ENCODE measurements at places on chromosomes 7 and 10.
A peak's percentile ranks its signal among the peaks of the same experiment; 100 is the strongest.

- DNase-seq = no peak
Observed at GRCh38 chr7:138129551-138130165, 53.4 kb downstream of the AKR1D1 start.

GRCh38 chr10:44357023-44357540 lies 27.8 kb downstream of the CXCL12 start:
- no peak for DNase-seq

DNA sequence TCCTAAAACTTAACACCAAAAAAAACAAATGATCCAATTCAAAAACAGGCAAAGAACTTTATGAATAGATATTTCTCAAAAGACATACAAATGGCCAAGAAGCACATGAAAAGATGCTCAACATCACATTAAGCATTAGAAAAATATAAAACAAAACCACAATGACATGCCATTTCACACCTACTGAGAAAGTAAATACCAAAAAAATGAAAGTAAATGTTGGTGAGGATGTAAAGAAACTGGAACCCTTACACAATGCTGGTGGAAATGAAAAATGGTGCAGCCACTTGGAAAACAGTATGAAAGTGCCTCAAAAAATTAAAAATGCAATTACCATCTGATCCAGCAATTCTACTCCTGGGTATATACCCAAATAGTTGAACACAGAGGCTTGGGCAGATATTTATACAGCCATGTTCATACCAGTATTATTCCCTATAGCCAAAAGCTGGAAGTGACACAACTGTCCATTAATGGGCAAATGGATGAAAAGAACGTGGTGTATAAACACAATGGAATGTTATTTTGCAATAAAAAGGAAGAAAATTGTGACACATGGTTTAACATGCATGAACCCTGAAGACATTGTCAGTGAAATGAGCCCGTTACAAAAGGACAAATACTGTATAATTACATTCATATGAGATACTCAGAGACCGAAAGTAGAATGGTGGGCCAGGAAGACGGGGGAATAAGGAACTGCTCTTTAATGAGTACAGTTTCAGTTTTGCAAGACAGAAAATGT lies 89.0 kb downstream of the JMJD1C start:
- no peak for DNase-seq

DNA sequence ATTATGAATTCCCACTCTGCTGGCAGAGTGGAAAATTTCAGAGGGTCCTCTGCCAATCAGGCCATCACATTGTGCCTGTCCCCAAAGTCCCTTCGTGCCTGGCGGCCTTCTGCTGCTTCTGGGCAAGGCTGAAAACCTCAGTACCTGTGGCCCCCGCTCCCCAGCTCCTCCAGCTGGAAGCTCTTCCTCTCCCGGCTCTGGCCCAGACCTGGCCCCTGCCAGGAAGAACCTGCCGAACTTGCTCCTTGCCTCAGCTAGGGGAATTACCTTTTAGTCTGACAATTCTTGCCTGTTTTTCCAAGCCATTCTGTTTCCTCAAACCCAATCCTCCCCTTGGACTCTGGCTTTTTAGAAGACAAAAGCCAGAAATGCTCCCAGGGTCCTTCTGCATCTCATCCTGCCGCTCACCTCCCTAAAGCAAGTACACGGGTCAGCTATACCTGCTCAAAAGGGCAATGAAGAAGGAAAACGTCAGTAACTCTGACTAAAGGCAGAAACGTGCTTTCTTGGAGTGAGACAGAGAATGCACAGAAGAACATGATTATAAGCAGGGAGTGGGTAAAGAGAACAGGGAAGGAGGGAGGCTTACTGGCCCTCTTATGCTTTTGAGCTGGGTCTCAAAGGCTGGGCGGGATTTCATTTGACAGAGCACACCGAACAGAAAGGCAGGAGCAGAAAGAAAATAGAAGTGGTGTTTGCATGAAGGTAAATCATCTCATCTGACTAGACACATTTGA lies 28.1 kb upstream of the TRIL start:
- DNase-seq = no peak

GRCh38 chr10:51377070-51377931 lies 303.0 kb downstream of the PRKG1 start:
- no peak for DNase-seq

GRCh38 chr10:66455304-66455703 lies 470.5 kb upstream of the LRRTM3 start:
- peak; percentile 1 for DNase-seq

- DNase-seq = peak; percentile 76
Observed at GRCh38 chr10:104328896-104329710, 9.2 kb downstream of the ITPRIP start.

DNA sequence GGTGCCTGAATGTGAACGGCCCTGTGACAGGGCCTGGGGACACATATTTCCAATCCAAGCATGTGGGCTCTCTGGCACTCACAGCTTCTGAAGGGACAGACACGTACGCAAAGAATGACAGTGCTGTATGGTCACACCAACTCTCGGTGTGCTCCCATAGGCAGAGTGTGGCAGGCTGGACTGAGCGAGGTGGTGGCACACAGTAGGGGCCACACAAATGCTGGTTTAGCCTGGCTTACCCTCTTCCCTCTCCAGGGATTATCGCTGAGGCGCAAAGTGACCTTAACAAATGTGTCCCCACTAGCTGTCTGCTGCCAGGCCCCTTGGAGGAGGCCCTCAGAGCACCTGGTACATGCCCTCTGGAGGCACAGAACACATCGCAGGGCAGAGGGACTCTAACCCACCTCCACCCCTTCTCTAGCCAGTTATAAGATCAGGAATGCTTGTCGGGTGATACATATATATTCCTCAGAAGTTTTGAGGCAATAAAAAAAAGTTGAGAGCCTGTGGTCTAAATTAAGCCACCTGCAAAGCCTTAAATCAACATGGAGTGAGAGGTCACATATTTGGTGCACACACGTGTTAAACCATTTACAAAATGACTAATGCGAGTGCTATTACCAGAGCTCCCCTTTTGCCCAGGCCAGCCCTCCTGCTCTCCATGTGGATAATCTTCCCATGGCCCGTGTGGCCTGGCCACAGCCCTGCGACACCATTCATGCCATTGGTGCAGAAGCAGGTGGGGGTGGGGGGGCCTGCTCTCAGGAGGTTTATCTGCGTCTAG lies 262.8 kb upstream of the GRB10 start:
- no peak for DNase-seq

DNA sequence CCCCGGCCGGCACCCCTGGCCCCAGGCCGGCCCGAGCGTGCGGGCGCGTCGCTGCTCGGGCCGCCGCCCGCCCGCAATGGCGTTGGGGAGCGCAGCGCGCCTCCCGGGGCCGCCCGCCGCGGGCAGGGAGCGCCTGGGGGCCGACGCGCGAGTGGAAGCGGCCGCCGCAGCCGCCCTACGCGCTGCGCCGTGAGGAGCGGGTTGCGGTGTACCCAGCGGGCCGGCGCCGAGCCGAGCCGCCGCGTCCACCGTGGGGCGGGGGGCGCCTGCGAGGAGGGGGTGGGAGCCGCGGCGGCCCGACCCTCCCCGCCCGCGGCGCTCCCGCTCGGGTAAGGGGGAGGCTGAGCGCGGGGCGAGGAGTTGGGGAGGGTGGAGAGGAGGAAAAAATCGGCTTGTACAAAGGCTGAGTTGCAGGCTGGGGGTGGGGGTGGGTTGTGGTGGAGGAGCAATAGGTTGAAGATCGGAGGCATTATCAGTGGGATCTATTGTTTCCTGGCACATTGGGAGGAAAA lies 473 bp downstream of the PPP1R9A start:
- peak; percentile 48 for DNase-seq

DNA sequence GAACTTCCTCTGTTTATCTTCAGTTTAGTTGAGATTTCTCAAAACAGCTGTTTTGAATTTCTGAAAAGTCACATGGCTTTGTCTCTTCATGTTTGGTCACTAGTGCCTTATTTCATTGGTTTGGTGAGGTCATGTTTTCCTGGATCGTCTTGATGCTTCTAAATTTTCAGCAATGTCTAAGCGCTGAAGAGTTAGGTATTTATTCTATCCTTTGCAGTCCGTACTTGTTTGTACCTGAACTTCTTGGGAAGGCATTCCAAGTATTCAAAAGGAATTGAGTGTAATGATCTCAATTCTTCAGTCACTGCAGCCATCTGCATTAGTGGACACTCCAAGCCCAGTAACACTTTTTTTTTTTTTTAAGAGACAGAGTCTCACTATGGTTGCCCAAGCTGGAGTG lies 67.7 kb downstream of the HERC4 start:
- no peak for DNase-seq

GRCh38 chr10:63491588-63492316 lies 26.0 kb upstream of the JMJD1C start:
- peak; percentile 10 for DNase-seq

DNA sequence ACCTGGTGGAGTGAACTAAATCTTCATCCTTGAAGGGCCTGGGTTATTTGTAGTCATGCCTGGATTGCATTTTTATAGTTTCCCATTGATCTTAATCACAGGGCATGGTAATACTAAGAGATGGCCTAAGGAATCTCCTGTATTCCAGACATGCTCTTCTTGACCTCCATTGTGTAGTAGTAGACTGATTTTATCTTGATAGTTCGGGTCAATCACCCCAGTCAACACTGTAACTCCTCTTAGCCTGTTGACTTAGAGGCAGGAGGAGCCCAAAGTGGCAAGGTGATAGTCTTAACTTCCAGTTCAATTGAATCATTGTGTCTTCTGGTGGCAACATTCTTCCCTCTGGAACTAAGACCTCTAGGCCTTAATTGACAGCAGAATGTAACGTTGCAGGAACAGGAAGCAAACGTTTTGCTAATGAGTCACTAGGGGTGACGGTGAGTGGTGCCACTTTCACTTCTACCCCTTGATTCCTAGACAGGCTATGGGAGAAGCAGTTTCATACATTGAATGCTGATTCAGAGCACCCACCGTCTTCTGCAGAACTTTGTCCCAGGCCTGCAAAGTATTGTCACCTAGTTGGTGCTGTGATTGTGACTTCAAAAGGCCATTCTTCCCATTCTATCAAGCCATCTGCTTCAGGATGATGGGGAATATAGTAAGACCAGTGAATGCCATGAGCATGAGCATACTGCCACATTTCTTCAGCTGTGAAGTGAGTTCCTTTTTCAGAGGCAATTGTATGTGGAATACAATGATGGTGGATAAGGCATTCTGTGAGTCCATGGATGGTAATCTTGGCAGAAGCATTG lies 24.0 kb upstream of the PAPSS2 start:
- peak; percentile 18 for DNase-seq
